ENCODE measurements at places on chromosomes 13 and 19.

DNA sequence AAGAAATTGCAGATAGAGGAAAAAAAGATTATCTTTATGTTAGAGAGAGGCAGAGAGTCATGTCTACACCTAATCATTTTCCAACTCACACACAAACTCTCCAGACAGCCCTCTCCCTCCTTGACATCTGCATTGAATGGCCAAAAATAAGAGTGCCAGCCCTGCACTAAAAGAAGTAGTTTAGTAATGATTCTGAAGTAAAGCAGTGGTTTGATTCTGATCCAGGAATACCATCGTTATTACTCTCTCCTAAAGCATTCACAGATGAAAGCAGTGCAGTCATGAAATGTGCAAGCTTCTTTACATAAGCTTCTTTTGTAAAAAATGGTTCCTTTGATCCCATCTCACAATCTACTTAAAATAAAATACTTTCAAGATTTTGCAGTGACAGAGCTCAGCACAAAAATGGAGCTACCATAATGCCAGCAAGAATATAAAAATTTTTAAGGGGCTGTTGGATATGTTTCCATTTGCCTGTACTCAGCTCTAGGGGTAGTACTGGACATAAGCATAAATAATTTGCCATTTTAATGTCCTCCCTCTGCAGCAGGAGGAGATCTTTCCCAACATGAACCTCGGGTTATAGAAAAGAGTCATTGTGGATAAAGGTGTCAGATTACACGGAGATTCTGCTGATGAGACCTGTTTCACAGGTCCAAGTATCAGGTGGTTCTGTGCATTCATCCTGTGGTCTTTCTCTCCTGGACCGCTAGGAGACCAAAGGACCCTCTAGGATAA, 406.3 kb downstream of the DCT start:
- no peak for DNase-seq

DNA sequence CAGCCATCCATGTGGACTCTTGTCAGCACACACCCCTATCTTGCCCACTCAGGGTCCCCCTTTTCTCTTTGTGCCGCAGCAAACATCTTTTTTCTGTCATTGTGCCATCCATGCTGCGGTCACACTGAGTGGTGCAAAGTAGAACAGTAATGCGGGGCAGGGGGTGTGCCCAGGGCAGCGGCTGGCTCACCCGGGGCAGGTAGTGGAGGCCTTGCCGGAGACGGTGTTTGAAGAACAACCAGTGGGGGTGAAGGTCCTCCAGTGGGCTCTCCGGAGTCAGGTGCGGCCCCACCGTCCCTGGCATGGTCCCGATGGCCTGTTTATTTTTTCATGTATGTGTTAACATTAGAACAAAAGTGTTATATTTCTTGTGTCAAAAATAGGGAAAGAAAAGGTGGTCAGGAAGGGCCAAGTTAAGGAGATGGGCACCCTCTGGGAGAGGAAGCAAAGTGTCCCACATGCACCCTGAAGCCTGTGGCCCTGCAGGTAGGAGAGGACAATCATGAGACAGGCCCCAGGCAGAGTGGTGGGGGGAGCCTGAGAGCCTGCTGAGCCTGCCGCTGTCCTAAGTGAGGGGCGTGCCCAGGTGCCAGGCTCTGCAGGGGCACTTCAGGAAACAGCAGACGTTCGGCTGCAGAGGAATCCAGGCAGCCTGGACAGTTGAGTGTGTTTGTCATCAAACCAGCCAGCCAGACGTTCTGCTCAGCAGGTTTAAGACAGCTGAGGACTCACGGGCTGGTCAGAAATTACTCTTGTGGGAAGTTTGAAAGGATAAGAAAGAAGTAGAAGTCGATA, 12.3 kb downstream of the TSSK6 start:
- no peak for DNase-seq

- DNase-seq: no peak
Measured at GRCh38 chr13:106220211-106220610, 315.3 kb downstream of the EFNB2 start.

DNA sequence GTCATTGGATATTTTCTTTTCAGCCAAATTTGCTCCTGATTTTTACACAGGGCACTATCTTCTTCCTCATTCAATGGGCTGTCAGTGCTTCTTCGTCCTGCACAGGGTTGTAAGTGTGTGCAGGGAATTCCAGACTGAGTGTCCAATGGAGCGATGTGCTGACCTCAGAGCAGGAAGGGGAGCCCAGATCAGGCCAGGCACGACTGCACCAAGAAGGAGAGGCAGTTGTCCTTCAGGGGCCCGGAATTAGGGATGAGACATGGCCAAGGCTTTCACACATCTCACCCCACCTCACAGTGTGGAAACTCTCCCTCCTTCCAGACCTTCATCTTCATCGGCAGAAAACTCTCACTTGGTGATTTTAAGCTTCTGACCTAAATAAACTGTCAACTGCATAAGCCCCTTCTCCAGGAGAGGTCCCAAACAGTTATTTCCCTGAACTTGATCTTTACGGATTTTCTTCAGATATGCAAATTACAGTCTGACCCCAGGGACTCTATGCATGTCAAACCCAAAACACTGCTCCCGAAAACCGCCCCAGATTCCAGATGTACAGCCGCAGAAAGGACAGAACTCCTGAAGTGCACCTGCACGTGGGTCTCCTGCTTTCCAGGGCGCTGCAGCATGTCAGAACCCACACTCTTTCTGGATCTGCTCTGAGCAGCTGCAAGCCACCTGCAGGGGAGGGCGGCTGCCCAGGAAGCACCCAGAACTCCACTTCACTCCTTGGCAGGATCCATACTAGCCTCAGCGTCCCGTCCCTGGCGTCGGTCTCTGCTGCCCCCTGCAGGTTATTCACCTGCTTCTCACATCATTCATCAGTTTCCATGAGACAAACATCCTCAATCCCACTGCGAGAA, 625 bp upstream of the ZNF20 start:
- DNase-seq: peak; percentile 93

DNA sequence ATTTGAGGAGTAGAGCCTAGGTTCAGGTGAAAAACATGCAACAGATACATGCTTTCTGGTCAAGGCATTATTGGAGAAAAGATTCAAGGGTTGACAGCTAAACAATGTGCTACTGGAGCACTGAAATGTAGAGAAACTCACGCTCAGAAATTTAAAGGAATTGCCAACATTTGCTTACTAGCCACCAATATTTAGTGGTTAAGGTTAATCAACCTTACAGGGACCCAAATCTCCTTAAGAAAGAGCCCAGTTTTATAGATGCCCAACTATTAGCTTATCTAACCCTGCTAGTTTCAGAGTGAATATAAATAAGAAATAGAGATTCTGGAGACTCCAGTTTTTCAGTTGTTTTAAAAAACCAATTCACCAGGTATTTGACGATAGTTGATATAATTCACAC, 203.6 kb downstream of the DACH1 start:
- DNase-seq: no peak

DNA sequence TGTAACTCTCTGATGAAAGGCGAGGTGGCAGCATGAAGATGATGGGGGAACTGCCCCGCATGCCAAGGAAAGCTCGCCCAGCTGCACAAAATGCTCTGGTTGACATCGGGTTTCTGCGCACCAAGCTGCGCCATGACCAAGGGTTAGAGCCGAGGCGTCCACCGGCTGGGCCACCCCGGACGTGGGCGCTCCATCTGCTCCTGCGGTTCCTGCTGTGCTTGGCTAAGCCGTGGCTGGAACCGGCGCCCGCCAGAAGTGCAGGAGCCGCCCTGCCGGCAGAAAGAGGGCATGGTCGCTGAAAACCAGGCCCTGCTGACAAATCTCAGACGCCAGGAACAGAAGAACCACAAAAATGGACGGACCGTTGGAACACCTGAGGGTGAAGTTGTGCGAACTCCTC, 57.9 kb downstream of the ZNF100 start:
- DNase-seq: no peak

DNA sequence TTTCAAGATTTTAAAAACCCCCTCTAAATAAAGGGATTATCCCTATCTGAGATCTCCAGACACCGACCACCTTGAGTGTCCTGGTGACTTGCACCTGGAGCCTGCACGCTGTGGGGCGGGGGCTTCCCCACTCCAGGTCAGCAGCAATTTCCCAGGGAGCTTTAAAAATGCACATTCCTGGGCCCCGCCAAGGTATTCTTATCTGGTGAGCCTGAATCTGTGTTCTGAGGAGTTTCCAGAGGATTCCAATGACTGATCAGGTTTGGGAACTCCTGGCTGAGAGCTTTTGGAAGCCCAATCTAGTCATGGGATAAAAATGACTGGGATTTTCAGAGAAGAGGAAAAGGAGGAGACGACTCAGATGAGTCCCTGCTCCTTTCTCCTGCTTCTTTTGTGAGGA, 66.1 kb downstream of the FGF9 start:
- DNase-seq: no peak

DNA sequence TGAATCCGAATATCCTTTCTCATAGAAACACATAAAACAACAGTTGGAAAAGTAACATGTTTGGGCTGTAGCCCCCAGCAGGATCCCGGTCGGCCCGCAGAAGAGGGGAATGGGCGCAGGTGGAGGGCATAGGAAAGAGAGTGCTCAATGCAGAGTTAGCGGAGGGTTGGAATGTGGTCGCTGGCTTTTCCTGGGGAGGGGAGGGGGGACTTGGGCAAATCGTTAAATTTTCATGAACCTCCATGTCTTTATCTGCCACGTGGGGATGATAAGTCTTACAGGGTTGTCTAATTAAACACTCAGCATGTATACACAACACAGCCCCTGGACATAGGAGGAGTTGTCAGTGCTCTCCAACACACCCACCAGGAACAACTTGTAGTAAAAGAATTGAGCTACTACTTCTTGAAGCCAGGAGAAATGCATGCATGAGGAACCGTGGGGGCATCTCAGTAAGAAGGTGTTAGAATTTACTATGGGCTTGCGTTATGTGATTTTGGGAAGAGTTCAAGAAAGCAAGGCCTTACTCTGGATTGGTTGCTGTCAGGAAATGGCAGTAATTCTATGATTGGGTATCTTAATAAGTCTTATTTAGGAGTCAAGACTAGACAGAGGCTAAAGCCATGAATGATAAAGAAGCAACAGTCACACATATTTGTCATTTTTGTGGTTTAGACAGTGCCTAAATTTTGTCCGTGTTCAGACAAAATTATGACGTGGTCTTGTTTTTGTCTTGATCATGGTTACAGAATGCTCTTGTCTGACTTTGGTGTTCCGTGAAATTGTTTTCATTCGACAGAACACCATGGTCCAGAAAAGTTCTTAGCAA, 671 bp upstream of the SLC46A3 start:
- DNase-seq: no peak

All from HAP-1 (cell line).